ENCODE measurements at places on chromosomes 1 and 21. TPM values are rescaled to one million over a fixed set of nuclear protein-coding genes. Genes with fewer than 3 reads are reported as not detected.

CELA2B gene
- total RNA-seq = not detected

- no peaks in the 10 kb centered on the region for H3K27me3 ChIP-seq
- DNase-seq = no peak
- H3K4me1 ChIP-seq = peaks cover 11% of the 10 kb centered on the region
- no peak overlapping the region for H3K4me3 ChIP-seq
- no peaks in the 10 kb centered on the region for H3K36me3 ChIP-seq
- H3K27ac ChIP-seq = no peak overlapping the region
These were observed 6.4 kb upstream of the E2F2 start for GRCh38 chr1:23537296-23537973.

FAM78B gene
- 0.56 TPM for total RNA-seq

GRCh38 chr1:150267896-150268295 is 920 bp downstream of the APH1A start:
- no peak for DNase-seq
- no peaks in the 10 kb centered on the region for H3K27me3 ChIP-seq
- H3K27ac ChIP-seq = peak overlapping the region; percentile 85
- peak overlapping the region; percentile 89 for H3K4me3 ChIP-seq

- no peak within 1 kb of the TSS for H3K27ac ChIP-seq
- H3K27me3 ChIP-seq = no peaks in the 10 kb centered on the region
- no peak for DNase-seq
- no peaks in the 10 kb centered on the region for H3K36me3 ChIP-seq
These were observed at the start of gene RGS1 for GRCh38 chr1:192575499-192576189. Gene RGS1 (plus strand): TSS chr1:192575773. CDS start chr1:192575793, 20 bp downstream.

KIF14 gene
- under 0.01 TPM for total RNA-seq

- H3K4me3 ChIP-seq = no peak overlapping the region
- no peak overlapping the region for H3K27ac ChIP-seq
- DNase-seq = no peak
- peaks cover 29% of the 10 kb centered on the region for H3K36me3 ChIP-seq
These were observed 34.0 kb downstream of the SLC45A1 start for GRCh38 chr1:8351693-8352470.

DNA sequence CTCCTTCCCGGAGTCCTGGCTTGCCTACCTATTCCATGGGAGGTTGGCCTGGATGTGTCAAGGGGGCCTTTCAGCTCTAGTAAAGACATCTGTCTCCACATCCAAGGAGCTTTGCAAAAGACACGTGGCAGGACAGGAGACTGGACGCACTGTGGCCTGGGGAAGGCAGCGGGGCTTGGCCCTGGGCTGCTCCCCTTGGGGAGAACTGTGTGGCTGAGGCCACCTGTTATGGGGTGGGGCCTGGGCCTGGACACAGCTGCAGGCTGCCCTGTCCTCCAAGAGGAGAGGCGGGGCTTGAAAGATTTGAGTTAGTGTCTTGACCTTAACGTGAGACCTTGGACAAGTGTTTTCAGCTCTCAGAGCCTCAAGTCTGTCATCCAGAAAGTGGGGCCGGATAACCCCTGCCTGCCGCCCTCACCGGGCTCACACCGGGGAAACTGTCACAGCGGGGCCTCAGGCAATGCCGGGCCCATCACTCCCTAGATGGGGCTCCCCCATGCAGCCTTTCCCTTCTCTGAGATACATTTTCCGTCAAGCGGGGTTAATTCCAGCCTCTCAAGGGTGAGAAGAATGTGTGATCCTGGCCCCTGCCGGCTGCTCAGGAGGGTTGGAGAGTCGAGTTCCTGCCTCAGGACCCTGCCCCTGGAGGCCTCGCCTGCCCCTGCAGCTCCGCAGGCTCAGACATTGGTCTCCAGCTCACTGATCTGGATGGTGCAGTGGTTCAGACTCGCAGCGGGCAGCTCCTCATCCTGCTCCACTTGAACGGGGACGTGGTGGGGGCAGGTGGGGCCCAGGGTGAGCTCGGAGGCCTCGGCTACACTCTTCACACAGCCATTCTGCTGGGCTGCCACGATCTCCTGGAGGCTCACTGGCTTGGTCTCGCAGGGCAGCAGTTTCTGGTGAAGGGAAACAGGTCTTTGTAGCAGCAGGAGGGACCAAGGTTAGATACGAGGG is 25.6 kb downstream of the PODN start:
- peaks cover 13% of the 10 kb centered on the region for H3K4me1 ChIP-seq
- no peak overlapping the region for H3K4me3 ChIP-seq
- H3K27ac ChIP-seq = no peak overlapping the region

HSD3B1 gene
- not detected for total RNA-seq

MSH4 gene
- total RNA-seq = 0.28 TPM

DNA sequence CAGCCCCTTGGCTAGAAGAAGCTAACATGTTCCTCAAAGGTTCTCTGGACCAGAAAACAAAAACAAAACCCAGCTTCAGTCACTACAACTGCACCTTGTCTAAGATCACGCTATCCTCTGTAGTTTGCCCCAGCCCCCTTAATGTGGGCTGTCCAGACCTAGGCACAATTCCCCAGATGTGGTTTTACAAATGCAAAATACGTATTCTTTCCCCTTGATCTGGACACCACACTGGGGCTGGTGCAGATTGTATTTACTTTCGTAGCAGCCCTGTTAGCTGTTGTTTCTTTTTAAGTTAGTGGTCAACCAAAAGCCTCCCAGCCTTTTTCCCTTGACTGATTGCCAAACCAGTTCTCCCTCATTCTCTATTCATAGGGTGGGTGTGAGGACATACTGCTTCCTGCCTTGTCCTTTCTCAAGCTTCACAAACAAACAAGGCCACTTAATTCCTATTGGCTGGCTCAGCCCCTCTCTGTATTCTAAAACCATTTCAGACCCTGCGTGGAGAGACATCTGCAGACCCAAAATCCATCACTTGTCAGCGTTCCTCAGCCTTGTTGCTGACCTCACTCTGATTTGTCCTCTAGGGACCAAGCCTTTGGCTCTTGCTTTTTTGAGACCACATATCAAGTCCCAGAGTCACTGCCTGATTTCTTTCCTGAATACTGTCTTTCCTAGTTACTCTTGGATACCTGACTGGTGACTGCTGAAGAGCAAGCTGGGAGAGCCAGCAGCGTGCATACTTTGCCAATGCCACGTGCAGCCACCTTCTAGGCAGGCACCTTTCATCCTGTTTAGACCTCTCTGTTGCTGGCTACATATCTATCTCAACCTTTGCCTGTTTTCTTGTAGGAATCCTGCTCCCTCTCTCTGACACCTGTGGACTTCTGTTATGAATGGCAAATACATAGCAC is 96.4 kb upstream of the RAB3GAP2 start:
- DNase-seq = no peak
- no peak overlapping the region for H3K4me3 ChIP-seq
- H3K27ac ChIP-seq = no peak overlapping the region

FCRL5 gene
- total RNA-seq = 0.54 TPM

ITGB2 gene
- total RNA-seq = 166 TPM

DNA sequence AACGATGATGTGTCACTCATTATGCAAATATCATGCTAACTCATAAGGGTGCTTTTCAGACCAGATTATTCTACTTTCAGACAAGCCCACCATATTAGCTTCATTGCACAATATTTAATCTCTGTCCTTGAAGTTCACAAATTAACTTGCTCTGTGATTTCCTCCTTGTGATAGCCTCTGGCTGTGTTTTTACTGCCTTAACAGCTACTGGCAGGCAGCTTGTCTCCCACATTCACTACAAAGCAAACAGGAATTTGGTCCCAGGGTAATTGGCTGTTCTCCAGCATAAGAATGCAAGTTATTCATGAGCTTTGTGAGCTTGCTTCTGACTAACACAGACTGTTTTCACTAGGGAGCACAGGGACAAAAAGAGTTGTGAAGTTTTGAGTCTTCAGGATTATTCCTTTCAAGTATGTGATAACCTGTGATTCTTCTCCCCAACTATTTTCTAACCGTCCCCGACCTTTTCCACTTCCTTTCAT is 87.9 kb upstream of the HMCN1 start:
- peaks cover 8% of the 10 kb centered on the region for H3K4me1 ChIP-seq
- H3K27ac ChIP-seq = peak overlapping the region; percentile 6
- H3K4me3 ChIP-seq = peak overlapping the region; percentile 33
- H3K36me3 ChIP-seq = no peaks in the 10 kb centered on the region
- H3K27me3 ChIP-seq = no peaks in the 10 kb centered on the region
- no peak for DNase-seq

DNA sequence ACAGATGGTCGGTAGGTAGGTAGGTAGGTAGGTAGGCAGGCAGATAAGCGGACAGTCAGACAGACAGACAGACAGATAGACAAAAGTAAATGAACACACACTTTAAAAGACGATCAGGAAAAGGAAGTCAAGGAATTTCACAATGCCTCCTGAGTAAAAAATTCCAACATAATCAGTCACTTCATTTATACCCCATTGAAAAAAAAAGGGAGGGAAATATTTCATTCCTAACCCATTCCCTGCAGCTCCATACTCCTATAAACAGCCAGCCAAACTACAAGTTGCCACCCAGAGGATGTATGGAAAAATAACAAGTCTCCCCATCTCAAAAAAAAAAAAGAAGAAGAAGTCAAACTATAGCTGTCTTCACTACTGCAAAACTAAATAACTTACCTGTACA is 43.4 kb downstream of the ZZZ3 start:
- DNase-seq = no peak
- no peak overlapping the region for H3K4me3 ChIP-seq
- no peak overlapping the region for H3K27ac ChIP-seq
- no peaks in the 10 kb centered on the region for H3K36me3 ChIP-seq

All from thoracic aorta (tissue), 2 donors.